ENCODE measurements at places on chromosomes 13 and 19. TPM values are rescaled to one million over a fixed set of nuclear protein-coding genes. Genes with fewer than 3 reads are reported as not detected.

DNA sequence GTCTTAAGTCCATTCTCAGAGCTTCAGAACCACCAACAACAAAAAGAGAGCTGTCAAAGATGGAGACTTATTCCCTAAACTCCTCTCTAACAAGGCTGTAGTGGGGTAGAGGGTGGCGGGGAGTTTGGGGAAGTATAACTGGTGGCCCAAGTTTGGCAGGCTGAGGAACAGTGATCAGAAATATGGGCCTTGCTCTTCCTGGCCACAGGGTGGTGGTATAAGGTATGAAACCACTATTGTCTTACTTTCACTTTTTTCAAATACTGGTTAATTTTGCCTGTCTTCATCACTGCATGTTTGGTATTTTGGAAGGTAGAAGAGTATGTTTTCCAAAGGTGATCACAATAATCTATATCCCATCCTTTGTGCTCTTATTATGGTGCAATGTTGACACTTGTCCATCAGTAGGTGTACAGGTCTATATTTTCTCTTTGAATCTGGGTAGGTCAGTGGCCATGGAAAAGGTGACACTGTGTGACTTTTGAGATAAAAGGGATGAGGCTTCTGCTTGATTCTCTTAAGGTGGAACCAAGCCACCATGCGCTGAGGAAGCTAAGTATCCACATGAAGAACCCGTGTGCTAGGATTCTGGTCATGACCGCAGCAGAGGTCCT is 23.2 kb upstream of the GPC5 start:
- no peak for DNase-seq

DNA sequence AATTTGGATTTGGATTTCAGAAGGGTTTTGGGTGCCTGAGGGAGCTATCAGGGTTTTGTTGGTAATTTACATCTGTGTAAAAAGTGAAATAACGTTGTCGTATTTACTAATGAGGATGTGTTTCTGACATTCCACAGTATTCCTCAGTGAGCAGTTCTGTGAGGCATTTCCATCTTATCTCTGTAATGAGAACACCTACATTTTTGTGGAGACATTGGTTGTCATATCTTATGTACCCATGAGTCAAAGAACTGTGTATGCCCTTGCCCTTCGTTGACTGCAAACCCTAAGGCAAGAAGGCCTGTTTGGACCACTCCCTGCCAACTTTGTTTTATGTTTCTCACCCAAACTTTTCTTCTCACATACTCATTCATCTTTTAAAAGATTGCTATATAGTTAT is 14.2 kb upstream of the IL17D start:
- no peak for DNase-seq

- DNase-seq, result no peak
These were observed 9.7 kb upstream of the C19orf12 start for GRCh38 chr19:29724746-29725145.

DNA sequence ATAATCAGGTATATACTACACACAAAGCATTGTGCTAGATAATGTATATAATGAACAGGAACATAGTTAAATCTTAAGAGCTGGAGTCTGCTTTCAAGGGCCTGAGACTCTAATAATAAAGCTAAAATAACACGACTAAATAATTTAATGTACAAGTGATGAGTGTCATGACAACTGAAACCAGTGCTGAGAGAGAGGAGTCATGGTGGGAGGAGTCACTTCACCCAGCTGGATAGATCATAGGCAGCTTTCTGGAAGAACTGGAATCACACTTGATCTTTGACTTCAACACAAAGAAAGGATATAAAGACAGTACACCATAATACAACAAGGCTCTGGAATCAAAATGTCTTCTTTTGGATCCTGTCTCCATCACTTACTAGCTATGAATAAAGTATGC is 7.1 kb downstream of the RBM26 start:
- DNase-seq, result no peak

- DNase-seq, result no peak
These were observed 28.3 kb downstream of the INSR start for GRCh38 chr19:7265963-7266362.

- no peak for DNase-seq
These were observed 26.4 kb downstream of the DNM2 start for GRCh38 chr19:10744253-10744798.

DNA sequence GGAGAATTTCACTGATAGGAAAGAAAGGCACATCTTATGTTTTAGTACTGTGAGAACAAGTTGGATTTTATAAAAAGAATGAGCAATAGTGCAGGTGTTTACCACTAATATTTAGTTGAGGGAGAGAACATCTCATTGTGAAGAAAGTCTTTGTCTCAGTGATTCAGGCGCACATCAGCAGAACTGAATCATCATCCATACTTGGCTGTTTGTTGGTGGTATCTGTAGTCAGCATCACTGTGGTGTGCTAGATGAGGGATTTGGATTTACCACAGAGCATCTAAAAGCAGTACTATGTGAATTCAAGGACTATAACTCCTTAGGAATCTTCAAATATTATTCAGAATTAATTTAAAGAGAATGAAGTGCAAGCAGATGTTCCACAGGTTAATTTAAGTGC is 1380.5 kb upstream of the ATXN8OS start:
- no peak for DNase-seq

GRCh38 chr13:34756136-34756535 is 185.9 kb upstream of the NBEA start:
- DNase-seq, result no peak

GRCh38 chr19:18915639-18916038 is 3.5 kb downstream of the COPE start:
- DNase-seq, result no peak

Gene XRCC1
- total RNA-seq, result 18.6 TPM

Gene KLK15
- not detected for total RNA-seq

Gene CCDC124
- total RNA-seq, result 30.0 TPM
